Memory B cell (primary cell): ENCODE measurements at places on chromosomes 11 and 22.

GRCh38 chr11:115919341-115920091, 415.3 kb upstream of the CADM1 start:
- DNase-seq, result no peak

DNA sequence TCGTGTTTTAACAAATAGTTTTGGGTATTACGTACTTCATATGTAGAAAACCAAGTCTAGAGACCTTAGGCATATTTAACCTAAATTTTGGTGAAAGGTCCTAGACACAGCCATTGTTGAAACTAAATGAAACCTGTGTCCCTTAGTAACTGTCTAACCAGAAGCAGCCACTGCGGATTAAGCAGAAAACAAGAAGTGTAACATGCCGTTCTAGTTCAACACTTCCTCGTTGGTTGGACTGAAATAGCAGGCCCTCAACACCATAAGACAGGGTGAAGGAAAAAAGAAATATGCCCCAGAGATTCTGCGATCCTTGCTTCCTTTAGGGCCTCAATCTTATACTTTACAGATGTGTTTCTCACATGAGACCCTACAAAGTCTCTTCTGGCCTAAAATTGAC, 2.0 kb downstream of the NAA40 start:
- DNase-seq, result no peak

- DNase-seq, result no peak
These were observed 104.4 kb downstream of the ZBTB16 start for GRCh38 chr11:114163830-114164401.

DNA sequence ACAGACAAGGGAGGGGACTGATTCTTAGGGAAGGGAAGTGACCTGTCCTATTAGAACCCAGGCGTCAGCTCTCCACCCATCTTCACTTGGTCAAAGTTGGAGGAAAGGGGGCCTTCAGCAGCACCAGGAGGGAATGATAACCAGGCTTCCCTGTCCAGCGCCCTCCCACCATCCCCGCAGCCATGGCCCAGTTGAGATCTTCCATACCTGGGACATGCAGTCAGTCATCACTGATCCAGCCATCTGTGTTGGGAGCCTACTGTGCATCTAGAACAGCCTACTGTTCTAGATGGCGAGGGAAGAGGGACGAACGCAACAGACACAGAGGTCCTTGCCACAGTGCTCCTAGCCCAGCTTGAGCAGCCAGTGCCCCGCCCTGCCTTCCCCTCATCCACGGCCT, 40.6 kb downstream of the PDGFB start:
- DNase-seq, result no peak

DNA sequence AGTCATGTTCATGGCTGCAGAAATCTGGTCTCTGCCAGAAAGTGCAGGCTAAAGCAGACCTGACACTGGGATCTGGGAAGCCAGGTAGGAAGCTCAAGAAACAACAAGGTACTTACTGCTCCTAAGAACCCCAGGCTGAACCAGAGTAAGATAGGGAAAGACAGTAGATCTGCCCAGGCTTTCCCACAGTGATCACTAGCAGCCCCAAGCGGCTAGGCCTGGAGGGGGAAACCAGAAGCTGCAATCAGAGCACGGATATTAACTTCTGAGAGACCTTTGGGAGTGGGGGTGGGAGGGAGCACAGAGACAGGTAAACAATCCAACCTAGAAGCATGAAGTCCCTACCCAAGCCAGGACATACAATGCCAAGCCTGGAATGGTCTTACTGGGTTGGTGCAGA, 135.2 kb upstream of the C11orf58 start:
- no peak for DNase-seq

DNA sequence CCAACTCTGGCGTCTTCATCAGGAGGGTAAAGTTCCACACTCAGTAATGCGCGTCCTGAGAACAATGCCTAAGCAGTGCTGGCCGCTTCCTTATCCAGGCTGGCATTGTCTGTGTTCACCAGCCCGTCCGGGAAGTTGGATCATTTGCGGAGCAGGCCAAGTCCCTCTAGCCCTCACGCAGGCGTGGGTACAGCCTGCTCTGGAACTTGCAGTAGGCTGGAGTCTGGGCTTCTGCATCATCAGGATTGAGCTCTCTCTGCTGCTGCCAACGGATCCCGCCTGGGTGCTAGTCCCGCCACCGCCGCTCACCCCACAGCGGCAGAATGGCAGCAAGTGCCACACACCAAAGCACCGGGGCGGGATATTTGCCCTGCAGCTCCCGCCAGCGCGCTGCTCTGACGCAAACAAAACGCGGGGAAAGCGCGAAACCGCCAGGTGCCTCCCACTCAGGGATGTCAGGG, 29.0 kb downstream of the GLYATL1 start:
- DNase-seq, result no peak

- DNase-seq, result no peak
These were observed 27.9 kb downstream of the SERPINH1 start for GRCh38 chr11:75589933-75590332.

DNA sequence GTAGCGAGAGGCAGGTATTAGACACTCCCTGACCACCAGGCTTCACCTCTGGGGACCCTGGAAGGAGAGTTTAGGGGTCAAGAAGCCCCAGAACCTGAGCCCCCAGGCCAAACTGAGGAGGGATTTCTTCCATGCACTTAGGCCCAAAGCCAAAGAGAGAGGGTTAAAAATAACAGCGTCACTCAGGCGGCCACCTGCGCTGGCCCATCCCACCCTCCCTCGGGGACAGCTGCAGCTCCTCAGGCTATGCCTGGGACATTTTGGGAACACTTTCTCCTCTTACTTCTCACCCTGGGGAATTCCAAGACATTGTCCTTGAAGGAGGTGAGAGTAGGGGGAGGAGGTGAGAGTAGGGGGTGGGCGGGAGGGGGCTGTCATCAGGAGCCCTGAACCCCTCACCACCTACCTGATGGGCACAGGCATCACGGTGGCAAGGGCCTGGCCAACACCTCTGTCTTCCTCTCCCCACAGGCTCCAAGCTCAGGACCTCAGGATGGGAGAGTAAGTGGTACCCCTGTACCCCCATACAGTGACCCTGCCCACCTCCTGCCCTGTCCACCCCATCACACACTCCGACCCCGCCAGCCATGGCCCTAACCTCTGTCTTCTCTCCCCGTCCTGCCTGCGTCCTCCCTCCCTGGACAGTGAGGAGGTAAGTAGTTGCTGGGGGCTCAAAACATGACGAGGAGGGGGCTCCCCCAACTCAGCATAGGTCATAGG, 583 bp downstream of the TNNI2 start:
- DNase-seq, result no peak

DNA sequence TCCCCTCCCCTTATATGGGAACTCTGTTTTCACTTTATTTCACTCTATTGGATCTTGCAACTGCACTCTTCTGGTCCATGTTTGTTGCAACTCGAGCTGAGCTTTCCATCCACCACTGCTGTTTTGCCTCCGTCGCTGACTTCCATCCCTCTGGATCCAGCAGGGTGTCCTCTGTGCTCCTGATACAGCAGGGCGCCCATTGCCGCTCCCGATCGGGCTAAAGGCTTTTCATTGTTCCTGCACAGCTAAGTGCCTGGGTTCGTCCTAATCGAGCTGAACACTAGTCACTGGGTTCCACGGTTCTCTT, 11.1 kb upstream of the CCDC117 start:
- DNase-seq, result no peak

- no peak for DNase-seq
These were observed 11.1 kb upstream of the CBX6 start for GRCh38 chr22:38882972-38883622.

DNA sequence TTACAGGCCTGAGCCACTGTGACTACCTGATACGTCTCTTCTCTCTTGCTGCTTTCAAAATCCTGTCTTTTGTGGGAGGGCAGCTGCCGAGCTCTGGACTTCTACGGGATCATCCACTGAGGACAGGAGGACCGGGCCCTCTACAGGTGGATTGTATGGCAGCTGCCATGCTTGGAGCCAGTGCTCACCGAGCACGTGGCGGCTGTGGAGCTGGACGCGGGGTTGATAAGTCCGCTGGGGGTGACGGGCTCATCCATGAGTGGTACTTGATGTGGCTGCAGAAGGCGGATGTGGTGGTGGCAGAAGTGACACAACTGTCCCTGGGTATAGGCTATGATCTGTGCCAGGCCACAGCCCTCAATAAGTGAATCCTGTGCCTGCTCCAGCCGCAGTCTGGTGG, 1.8 kb upstream of the CYP2D6 start:
- DNase-seq, result no peak

DNA sequence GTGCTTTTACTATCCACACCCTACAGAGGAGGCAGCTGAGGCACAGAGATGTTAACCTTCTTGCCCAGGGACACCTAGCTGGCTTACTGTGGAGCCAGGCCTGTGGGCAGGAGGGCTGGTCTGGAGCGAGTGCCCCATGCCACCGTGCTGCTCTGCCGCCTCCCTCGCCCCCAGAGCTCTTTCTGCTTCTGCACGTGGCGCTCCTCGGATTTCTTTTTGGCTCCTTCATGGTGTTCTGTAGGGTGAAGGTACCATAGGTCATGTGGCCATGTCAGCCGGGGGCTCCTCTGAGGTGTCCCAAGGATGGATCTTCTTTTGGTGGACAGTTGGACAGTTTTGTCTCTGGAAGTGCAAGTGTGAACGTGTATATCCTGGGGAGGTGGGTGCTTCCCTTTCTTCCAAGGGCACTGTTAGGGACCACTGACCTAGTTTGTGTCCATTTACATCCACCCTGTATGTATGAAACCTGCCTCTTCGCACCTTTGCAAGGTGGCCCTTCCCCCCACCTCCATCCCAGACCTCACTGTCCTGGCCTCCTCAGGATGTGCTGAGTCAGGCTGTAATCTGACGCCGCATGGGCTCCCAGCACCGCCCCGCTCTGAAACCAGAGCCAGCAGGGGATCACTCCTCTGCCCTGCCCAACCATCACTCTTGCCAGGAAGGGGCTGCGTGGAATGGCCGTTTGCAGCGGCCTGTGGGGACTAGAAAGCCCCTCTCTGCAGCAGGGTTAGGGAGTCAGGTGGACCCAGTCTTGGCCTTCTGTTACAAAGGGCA, 31.7 kb downstream of the POLR3H start:
- DNase-seq, result no peak

DNA sequence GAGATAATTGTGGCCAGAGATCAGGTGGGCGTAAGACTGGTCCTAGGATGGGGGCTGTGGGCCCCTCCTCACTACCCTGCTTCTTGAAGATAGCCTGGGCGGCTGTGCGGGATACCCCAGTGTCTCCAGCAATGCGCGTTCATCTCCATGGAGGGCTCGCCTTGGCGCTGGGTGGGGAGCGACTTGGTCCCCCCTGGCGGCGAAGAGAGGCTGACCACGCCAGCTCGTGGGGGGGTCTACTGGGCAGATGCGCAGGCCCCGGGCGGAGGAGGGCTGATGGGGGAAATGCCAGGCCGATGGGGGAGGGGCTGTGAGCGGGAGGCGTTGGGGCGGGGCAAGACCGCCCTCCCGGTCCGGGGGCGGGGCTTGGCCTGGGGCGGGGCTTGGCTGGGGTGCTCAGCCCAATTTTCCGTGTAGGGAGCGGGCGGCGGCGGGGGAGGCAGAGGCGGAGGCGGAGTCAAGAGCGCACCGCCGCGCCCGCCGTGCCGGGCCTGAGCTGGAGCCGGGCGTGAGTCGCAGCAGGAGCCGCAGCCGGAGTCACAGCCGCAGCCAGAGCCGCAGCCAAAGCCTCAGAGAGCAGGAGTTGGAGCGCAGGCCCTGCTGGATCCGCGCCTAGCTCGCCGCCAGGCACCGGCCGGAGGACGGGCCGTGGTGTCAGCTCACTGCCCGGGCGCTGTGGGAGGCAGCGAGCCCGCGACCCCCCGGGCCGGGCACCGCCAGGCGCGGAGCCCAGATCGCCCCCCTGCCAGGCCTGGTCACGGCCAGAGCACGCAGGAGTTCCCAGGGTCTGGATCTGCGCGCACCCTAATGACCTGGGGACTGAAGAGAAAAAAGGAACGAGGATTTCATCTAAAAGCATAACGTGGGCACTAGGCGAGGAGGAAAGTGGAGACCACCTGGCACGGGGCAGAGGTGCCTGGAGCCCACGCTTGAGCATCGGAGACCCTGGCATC, at the start of gene SLC35E4:
Gene SLC35E4 (plus strand): TSS at position 509 of the 953 bp plus-strand sequence. CDS start 670 bp downstream, outside the sequence.
- DNase-seq, result peak; percentile 96

- DNase-seq, result no peak
These were observed 4.6 kb upstream of the TMEM126A start for GRCh38 chr11:85643191-85643614.

GRCh38 chr22:36467946-36468345, 13.5 kb downstream of the TXN2 start:
- no peak for DNase-seq

DNA sequence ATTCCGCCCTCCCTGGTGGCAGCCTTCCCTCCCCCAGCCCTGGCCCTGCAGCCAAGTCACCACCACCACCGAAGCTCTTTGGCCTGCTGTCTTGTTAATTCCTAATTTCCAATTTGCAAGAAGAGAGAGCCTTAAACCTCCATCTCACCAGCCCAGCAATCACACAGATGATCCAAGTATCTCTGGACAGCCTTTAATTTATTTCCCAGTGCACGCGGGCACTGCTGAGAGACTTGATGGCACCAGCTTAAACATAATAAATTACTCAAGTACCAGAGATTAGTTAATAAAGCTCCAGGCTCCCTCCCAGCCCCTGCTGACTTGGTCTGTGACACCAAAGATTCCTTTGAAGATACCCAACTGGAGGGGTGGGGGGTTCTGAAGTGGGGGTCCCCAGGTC, 494.7 kb downstream of the BUD13 start:
- DNase-seq, result no peak

GRCh38 chr11:94218372-94218771, 86.0 kb upstream of the IZUMO1R start:
- DNase-seq, result no peak

GRCh38 chr11:5809905-5810795, 1.4 kb downstream of the OR52N2 start:
- no peak for DNase-seq

DNA sequence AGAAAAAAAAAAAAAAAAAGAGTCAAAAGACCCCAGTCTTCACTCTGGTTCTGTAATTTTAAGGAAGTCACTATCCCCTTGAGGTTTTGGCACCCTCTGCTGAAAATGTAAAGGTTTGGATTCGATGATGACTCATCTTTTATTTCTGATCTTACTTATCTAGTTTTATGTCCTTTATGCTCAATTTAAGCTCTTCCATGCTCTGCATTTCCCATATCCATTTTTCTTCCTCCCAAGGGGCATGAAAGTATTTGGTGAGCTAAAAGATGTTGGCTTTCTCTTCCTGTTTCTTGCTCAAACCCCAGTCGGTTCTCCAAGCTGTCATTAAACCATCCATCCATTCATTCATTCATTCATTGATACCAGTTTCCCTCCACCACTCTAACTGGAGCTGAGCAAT, 61.0 kb upstream of the CDON start:
- DNase-seq, result no peak
